ENCODE measurements at places on chromosomes 7 and 10. TPM values are rescaled to one million over a fixed set of nuclear protein-coding genes. Genes with fewer than 3 reads are reported as not detected.

DNA sequence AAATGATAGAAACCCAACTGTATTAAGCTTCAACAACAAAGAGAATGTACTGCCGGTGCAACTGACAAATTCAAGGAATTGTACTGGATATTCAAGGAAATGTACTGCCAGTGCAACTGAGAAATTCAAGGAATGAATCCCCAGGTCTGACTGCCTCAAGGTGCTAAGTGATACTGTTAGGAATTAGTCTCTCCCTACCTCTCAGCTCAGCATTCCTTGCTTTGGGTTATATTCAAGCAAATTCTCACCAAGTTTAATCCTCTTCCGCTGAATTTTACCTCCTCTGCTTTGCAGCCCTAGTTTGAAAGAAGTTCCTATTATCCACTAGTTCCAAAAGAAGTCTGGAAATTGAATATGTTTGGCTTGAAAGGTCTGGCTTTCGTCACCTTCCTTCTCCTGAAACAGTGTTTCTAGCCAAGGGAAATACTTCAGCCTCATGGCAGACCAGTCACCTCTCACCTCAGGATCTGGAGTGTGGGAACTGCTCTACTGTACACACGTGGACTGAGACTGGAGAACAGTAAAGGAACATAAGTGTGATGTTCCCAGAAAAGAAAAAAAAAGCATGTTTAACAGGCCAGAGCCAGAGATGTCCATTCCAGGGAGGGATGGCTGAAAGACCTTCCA is 60.4 kb downstream of the SORCS1 start:
- H3K4me3 ChIP-seq, result no peak overlapping the region
- H3K36me3 ChIP-seq, result no peaks in the 10 kb centered on the region
- no peaks in the 10 kb centered on the region for H3K27me3 ChIP-seq
- no peak overlapping the region for H3K27ac ChIP-seq
- DNase-seq, result no peak

GIMAP7 gene
- 10.9 TPM for total RNA-seq

DNA sequence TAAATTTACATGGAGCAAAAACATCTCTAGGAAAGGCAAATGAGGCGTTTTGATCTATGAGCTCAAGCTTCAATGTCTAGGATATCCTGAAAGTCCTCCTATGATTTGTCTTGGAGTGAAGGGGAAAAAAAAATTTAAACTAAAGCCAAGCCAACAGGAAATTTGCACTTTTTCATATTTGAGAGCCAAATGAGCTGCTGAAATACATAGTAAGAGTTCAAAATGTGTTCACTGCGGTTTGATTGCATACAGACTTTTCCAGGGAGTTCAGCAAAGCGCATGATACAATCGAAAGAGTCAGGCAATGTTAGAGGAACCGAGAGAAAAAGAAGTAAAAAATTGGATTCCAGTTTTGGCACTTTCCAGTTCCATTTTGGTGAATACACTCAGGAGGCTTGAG is 633.4 kb upstream of the MGMT start:
- DNase-seq, result no peak
- H3K4me1 ChIP-seq, result no peaks in the 10 kb centered on the region
- H3K36me3 ChIP-seq, result no peaks in the 10 kb centered on the region
- H3K27ac ChIP-seq, result no peak overlapping the region

DNA sequence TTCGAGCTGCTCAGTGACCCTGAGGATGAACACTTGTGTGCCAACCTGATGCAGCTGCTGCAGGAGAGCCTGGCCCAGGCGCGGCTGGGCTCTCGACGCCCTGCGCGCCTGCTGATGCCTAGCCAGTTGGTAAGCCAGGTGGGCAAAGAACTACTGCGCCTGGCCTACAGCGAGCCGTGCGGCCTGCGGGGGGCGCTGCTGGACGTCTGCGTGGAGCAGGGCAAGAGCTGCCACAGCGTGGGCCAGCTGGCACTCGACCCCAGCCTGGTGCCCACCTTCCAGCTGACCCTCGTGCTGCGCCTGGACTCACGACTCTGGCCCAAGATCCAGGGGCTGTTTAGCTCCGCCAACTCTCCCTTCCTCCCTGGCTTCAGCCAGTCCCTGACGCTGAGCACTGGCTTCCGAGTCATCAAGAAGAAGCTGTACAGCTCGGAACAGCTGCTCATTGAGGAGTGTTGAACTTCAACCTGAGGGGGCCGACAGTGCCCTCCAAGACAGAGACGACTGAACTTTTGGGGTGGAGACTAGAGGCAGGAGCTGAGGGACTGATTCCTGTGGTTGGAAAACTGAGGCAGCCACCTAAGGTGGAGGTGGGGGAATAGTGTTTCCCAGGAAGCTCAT is 1.1 kb downstream of the DDIT4 start:
- H3K4me1 ChIP-seq, result peaks cover 11% of the 10 kb centered on the region
- H3K27ac ChIP-seq, result peak overlapping the region; percentile 98
- H3K27me3 ChIP-seq, result no peaks in the 10 kb centered on the region
- H3K36me3 ChIP-seq, result no peaks in the 10 kb centered on the region
- peak overlapping the region; percentile 63 for H3K4me3 ChIP-seq

DIP2C gene
- 5.3 TPM for total RNA-seq

DNA sequence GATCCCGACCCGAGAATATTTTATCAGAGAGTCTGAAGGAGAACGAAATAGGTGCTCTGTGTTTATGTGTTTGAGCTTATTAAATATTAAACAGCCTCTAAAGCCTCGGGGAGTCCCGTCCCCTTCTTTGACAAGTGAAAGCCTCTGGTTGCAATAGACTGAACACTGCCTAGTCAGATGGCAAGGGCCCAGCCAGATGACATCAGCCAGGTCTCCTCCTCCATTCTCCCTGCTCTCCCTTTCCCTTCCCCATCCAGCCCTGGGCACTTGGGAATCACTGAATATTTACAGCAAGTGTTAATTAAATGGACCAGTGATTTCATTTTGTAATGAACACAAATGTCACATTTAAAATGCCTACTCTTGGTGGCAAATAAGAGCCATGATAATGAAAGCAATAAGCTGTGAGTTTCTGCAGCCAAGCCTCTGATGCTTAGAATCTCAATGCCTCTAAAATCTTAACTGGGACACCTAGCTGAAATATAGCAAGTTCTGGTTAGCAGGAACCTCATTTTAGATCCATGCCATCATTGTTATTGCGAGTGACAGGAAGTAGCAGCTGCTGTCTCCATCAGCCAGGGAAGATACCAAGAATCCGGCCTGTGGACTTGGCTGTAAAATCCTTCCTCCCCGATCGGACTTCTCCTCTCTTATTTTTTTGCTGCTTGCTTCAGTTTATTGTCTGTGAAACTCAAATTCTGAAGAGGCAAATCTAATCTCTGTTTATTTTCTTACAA is 202.1 kb downstream of the PRPF18 start:
- H3K4me3 ChIP-seq, result no peak overlapping the region
- H3K27me3 ChIP-seq, result no peaks in the 10 kb centered on the region
- H3K27ac ChIP-seq, result peak overlapping the region; percentile 68
- DNase-seq, result no peak
- no peaks in the 10 kb centered on the region for H3K36me3 ChIP-seq
- no peaks in the 10 kb centered on the region for H3K4me1 ChIP-seq

DNA sequence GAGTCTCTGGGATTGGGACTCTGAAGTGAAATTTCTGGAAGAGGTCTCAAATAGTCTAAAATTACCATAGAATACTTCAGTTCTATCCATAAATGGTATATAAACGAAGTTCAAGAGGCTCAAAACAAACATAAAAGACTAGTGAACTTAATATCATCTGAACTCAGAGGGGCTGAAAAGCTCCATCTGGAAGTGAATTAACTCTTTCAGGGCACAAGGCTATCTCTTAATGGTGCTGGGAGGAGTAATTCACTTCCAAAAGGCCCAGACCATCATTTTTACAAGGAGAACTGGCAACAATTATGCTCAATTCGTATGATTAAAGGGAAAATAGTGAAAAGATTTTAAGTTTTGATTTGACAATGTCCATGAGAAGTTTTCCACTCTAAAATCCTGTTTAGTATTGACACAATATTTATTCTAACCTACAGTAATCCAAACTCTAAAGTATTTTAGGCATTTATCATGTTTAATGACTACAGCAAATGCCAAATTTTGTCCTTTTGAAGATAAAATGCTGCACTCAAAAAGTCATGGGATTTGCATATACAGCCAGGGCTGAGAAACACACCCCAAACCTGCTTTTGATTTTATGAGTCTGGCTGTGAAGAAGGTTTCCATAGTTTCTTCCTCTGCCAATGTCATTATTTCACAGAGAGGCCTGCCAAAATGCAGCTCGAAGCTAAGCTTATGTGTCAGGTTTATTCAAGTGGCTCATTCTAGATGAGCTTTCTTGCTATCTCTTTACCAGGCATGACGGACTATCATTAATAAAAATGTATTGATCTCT is 143.9 kb downstream of the HIBADH start:
- H3K4me1 ChIP-seq, result no peaks in the 10 kb centered on the region
- no peak for DNase-seq
- H3K36me3 ChIP-seq, result peaks cover 3% of the 10 kb centered on the region
- no peak overlapping the region for H3K27ac ChIP-seq
- no peak overlapping the region for H3K4me3 ChIP-seq
- H3K27me3 ChIP-seq, result no peaks in the 10 kb centered on the region

BTBD16 gene
- 1.4 TPM for total RNA-seq
